ENCODE measurements at places on chromosomes 1 and 21.

- no peak for DNase-seq
Measured at GRCh38 chr21:44998621-44999427, 59.0 kb downstream of the SLX9 start.

DNA sequence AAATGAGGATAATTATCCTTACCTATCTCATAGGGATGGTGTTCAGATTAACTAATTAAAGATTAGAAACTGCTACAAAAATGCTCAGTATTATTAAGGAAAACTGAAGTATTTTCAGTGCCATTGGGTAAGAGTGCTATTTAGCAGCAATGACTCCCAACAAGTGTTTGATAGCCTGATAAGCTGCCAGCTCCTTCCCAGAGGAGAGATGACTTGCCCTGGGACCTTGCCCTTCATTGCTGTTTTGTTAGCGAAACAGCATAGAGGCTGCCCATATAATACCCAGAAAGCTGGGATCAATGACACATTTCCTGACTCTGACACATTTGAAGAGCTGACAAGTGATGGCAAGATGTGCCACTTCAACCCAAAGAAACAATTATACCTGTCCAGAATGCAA lies 592.2 kb downstream of the ADGRL2 start:
- no peak for DNase-seq

DNA sequence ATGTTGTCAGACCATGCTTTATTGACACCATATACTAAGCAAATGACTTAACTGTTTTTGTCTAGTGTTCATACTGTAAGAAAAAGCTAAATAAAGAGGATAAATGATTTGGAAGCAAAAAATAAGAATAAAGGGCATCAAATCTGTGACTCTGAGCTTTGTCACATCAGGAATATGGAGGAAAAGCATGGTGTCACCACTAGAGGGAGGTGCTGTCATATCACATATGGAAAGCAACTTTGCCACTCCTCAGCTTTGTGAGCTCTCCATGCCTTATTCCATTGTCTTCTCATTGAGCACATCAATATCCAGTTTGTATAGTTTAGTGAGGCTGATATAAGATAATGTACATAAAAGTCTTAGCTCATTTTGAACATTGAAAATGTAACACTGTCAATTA lies 20.8 kb upstream of the GBP1 start:
- DNase-seq, result peak; percentile 57

- no peak for DNase-seq
Measured at GRCh38 chr1:60960891-60961461, 121.4 kb upstream of the NFIA start.

GRCh38 chr1:243727503-243728203 lies 122.4 kb downstream of the AKT3 start:
- no peak for DNase-seq

- no peak for DNase-seq
Measured at GRCh38 chr21:25878344-25878743, 143.6 kb downstream of the GABPA start.
